BJ (cell line): ENCODE measurements at places on chromosomes 1 and 21.
A peak's percentile ranks its signal among the peaks of the same experiment; 100 is the strongest.

DNA sequence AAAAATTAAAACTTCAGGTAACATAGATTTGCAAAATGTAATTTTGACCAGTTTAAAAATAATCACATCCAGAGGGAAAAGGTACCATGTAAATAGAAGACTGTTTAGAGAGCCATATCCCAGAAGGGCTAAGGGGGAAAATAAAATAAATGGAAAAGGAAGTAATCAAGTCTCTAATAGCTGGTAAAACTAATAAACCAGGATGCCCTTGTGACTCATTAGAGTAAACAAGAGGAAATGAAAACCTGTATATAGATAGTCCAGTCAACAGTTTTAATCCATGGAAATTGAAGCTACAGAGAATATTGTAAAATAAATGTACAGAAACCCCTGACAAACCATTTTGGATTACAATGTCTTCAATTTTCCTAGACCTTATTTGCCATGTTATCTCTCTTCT lies 698.0 kb upstream of the RGS18 start:
- no peak for DNase-seq

DNA sequence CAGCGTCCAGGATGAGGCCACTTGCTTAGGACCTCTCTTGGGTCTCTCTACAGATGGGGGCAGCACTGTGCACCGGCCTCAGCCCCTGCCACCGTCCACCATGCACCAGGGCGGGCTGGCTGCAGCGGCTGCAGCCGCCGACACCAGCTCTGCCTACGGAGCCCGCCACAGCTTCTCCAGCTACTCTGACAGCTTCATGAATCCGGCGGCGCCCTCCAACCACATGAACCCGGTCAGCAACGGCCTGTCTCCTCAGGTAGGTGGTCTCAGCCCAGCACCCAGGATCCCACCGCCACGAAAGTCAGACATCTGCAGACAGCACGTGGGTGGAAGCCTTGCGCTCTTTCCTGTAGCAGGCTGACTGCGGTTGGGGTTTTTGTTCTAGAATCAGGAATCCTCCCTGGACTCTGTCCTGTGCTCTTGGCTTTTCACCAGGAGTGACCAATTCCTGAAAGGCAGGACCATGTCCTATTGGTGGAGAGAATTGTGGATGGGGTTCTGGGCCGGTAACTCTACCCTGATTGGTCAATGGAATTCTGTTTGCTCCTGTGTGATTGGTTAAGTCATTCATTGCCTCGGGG lies 72.5 kb downstream of the PAX7 start:
- no peak for DNase-seq

DNA sequence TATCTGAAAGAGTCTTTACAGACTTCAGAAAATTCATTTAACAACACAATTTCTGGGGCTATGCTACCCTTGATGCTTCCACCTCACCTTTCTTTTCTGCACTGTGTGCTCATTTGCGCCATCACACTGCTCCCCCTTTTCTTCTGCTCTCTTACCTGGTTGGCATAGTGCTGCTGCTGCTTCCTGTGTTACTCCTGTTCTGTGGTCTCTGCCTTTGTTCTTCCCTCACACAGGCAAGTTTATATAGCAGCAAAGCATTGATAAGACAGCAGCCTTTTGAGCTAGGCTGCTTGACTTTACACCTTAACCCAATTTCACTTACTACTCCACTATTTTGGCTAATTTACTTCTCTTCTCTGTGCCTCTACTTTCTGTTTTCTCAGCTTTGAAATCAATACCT lies 18.3 kb downstream of the SGIP1 start:
- DNase-seq, result no peak

GRCh38 chr1:15053153-15053552 lies 100.4 kb upstream of the TMEM51 start:
- DNase-seq, result no peak

GRCh38 chr1:92277105-92277723 lies 21.6 kb downstream of the GLMN start:
- no peak for DNase-seq

GRCh38 chr21:41762753-41763152 lies 4.1 kb downstream of the RIPK4 start:
- no peak for DNase-seq

- peak; percentile 91 for DNase-seq
These were observed 64.5 kb upstream of the SLC44A3 start for GRCh38 chr1:94755675-94756074.

DNA sequence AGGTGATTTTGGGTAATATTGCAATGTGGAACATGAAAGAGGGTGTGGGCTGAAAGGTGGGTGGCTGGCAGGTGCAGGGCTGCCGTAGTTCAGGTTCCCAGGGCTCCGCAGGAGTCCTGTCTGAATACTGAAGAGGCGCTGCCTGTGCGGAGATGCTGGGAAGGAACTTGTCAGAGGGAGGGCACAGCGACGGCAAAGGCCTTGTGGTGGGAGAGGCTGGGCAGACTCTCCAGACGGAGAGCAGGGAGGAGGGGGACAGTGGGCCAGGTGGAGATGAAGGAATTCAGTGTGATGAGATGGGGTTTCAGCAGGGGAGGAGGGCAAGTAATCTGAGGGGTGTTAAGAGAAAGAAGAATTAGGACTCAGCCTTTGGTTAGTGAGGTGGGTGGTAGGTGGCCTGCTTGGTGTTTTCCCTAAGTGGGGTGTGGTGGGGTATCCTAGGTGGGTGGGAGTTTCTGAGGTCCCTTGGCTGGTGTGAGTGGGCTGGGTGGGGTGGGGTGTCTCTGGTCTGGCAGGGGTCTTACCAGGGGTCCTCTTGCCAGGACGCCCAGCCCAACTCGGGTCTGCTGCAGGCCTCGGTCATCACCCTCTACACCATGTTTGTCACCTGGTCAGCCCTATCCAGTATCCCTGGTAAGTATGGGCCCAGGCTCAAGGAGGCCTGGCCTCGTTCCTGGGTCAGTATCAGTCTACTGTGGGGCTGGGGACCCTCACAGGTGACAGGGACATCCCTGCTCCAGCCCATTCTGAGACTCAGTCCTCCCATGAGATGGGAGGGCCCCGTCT lies 15.6 kb downstream of the SERINC2 start:
- DNase-seq, result no peak

- DNase-seq, result no peak
These were observed 237.6 kb downstream of the PTPRC start for GRCh38 chr1:198876371-198876871.

DNA sequence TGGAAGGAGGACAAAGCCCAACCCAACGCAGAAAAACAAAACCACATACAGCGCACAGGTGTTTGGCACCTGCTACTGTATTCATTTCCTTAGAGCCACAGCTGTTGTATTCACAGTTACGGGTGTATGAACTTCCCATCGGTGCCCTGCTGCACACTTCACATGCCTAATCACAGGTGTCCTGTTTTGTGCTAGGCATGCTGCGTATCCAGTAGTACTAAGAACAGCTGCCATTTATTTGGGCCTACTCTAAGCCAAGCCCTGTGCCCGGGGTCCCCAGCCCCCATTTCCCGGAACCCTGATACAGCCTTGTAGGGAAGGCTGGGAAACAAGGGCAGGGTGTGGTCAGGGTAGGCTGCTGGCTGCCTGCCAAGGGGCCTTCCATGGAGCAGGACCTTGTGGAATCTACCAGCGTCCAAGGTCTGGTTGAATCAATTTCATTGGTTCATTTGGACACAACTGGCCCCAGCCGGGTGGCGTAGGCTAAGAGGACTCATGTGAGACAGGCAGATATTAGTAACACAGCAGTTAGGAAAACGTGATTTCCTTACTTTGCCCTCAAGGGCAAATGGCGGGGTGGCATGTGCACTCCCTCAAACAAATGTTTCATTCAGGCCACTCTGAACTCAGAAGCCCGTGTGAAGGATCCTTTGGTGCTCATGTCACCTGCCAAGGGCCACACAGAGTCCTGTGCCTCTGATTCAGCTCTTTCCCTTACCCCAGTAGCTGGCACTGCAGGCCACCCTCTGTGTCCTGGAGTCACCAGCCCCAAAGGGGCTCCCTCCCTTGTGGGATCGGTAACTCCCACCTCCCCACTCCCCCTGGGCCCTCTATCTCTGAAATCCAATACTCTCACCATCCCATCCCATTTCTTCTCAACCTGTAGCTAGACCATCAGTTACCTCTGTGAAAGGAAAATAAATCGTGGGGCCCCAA lies 986 bp upstream of the RNF186 start:
- no peak for DNase-seq

- DNase-seq, result no peak
These were observed 2.0 kb downstream of the FCRL6 start for GRCh38 chr1:159803956-159804689.

DNA sequence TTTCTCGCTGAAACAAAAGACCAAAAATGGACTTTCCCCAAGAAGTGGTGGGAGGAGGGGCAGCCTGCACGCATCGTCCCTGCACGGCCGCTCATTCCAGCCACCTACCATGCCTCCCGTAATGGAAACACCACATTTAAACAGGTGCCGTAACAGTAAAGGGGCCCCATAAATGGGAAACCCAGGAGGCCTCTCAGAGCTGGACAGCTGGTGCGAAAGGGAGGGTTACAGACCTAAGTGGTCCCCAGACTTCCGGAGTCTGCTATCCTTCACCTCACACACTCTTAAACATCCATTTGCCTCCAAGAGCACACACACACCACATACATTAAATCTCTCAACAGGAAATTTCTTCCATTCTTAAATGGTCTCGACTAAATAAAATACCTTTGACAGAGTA lies 120.7 kb upstream of the SOD1 start:
- no peak for DNase-seq
